ENCODE measurements at places on chromosomes 2 and 18.

DNA sequence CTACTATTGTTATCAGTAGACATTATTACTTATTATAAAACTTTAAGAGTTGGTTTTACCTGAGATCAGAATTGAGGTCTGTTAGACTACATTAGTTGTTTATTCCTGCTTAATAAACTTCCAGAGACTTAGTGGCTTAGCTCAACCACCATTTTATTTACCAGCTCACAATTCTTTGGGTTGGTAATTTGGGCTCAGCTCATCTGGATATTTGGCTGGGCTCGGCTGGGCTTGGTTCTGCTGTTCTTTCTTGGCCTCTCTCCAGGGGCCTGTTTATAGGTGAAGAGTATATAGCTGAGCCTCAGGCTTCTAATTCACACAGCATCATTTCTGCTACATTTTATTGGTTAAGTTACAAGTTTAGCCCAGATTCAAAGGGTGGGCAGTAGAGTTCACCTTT, 67.9 kb downstream of the CCDC138 start:
- DNase-seq = no peak

DNA sequence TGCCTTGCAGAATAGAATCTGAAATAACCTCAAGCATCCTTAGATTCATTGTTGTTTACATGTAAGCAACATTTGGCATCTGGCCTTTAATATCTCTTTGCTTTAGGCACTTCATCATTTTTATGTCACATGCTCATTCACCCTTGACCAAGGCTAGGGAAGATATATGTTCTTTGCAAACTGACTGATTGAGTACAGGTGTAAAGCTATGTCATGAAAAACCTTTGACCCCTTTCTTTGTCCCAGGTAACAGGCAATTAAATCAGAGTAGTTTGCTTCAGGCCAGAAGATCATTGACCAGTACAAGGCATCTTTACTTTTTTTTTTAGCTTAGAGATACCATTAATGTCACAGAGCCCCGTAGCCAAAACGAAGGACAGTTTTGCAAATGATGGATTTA, 520.6 kb downstream of the STK39 start:
- no peak for DNase-seq

DNA sequence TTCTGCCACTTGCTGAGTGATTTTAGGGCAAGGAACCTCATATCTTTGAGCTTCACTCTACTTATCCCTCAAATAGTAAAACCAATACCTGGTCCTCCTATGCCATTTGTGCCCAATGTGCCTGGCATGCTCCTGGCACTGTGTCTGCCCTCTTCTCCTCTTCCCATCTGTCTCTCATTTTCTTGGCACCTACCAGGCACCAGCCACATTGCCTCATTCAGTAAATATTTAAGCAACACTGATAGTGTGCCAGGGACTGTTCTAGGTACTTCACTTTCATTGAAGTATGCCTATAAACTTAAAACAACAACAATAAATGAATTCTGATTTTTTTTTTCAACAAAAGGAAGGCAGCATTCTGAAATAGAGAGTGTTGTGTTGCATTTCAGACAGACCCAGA, 15.1 kb upstream of the BOD1L2 start:
- DNase-seq = no peak

- DNase-seq = no peak
These were observed 56.1 kb downstream of the INHBB start for GRCh38 chr2:120402067-120402433.
